ENCODE measurements at places on chromosomes 2 and 18.

GRCh38 chr2:72276356-72276755 is 128.7 kb upstream of the CYP26B1 start:
- no peak for DNase-seq

- DNase-seq, result no peak
Observed at GRCh38 chr2:156333951-156334495, 1.5 kb upstream of the NR4A2 start.

DNA sequence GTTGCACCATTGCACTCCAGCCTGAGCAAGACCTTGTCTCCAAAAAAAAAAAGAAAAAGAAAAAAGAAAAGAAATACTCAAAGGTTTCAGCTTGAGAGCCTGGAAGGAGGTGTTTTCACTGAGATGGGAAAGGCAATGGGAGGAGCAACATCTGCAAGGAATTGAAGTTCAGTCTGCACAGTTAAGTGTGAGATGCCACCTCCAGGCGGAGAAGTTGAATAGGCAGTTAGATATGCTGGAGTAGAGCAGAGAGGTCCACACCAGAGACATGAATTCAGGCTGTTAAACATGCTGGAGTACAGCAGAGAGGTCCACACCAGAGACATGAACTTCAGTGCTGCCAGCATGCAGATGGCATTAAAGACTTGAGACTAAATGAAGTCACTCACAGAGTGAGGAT is 41.4 kb upstream of the DTNB start:
- no peak for DNase-seq

GRCh38 chr2:239151201-239152131 is 249.4 kb downstream of the HDAC4 start:
- DNase-seq, result no peak

GRCh38 chr2:150307258-150307657 is 180.2 kb downstream of the RND3 start:
- DNase-seq, result no peak

DNA sequence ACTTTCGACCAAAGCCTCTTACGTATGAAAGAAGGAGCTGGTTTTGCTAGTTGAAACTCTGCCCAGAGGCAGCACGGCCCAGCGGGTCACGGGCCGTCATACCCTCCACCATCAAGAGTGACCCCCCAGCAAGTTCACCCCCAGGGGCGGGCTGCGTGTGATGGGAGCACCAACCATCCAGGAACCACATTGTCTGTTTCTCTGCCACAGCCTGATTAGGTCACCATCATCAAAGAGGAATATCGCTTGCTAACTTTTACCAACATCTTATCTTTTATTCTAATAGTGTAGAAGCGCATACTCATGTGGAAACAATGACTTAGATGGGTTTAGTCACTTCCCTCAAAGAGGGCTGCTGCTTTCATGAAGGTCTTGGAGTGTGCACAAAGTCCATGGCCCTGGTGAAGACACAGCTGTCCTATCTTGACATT is 116.6 kb upstream of the SMIM21 start:
- no peak for DNase-seq

- DNase-seq, result no peak
Observed at GRCh38 chr2:149330127-149331022, at the start of gene LYPD6. Gene LYPD6, plus strand, starts transcription at chr2:149330587. Its CDS starts 107,122 bp downstream, at chr2:149437709.

DNA sequence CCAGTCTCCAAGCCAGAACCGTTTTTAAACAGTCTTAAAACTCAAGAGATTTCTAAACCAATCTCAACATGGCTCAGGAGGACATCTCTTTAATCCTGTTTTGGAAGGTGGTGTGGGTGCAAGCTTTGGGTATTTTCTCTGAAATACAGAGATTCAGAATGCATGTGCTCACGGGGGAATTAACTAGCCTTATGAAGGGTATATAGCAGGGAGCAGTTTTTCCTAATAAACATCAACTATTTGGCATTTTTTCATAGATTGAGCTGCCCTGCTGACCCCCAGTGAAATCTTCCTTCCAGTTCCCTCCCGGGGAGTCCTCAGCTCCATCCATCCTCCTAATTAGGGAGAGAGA is 122.6 kb downstream of the SMAD7 start:
- DNase-seq, result no peak

- DNase-seq, result no peak
Observed at GRCh38 chr18:69213842-69214241, 186.8 kb upstream of the DOK6 start.

GRCh38 chr18:71105078-71105819 is 816.4 kb downstream of the SOCS6 start:
- no peak for DNase-seq

DNA sequence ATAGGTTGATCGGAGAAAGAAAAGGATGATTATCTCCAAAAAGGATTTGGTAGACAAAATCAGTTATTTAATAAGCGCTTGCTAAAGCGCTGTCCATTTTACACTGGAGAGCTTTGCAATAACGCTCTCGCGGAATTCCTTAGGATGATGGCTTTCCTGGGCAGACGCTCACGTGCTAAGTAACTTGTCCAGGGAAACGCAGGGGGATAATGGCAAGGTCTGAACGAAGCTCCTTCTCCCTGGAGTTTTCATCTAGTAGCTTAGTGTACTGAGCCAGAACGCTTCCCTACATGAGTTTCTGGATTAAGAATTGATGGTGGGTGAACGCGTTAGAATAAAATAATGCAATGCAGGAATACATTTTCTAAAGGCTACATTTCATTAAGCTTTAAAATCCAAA is 739.5 kb upstream of the SALL3 start:
- DNase-seq, result no peak

DNA sequence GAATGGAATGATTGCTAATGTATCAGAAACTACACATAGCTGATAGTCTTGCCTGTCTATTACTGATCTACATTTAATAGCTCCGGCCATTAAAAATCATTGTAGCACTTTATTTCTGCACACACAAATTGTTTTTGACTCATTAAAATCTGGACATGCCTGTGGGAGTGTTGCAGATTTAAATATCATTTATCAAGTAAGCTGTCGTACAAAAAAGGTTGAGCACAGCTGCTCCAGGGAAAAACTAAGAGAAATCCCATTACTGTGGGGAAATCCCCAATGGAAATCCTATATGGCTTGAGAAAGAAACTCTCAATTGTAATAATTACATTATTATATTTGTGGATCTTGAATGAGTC is 99.6 kb upstream of the CERS6 start:
- no peak for DNase-seq

DNA sequence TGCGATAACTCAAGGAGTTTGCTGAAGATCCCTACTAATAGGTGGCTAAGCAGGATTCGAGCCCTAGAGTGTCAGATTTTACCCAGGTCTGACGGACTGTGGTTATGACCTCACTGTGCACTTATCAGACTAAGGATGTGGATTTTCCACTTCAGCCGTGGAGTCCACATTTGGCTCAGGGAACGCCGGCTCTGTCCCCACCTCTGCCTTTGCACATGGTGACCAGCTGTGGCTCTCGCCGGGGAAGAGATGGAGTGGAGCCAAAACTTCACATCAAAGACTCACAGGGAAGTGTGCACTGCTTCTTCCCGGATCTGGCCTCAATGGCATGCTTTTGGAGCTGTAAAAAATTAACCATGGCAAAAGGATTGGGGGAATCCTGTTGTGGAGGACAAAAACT is 249.3 kb upstream of the APCDD1 start:
- no peak for DNase-seq

DNA sequence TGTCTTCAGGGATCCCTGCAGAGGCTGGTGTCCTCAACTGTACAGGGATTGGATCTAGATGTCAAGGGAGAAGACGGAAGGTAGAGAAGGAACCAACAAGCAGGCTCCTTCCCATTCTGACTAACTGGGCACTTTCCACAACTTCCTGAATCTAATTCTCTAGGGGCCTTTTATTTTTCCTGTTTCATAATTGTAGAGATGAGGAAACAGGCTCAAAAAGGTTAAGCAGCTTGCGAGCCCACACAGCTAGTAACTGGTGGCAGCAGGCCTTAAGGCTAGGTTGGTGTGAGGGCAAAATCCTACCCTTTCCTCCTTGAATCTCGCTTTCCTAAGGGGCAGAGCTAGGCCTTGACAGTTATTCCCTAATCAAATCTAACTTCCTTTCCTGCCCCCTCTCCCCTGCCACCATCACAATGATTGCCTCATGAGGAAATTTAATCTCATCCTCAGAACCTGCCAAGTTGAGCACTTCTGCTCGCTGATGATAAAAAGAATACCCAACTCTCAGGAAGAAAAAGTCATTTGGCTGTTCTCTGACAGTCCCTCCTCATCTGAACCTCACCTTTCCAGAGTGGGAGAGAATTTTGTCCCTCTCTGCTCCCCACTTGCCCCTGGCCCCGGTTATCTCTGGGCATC is 35.7 kb upstream of the POLE4 start:
- no peak for DNase-seq

GRCh38 chr18:23437357-23438045 is 15.6 kb upstream of the RIOK3 start:
- no peak for DNase-seq

DNA sequence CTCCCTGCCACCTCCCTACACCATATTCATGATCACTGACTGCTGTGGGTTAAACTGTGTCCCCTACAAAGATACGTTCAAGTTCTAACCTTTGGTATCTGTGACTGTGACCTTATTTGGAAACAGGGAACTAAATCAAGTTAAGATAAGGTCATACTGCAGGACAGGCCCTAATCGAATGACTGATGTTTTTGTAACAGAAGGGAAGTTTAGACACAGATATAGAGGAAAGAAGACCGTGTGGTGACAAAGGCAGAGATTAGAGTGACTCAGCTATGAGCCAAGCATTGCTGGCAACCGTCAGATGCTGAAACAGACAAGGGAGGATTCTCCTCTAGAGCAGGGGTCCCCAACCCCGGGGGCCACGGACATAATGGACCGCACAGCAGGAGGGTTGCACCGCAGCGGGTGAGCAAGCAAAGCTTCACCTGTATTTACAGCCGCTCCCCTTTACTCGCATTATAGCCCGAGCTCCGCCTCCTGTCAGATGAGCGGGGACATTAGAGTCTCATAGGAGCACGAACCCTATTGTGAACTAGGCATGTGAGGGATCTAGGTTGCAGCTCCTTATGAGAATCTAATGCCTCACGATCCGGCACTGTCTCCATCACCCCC is 28.9 kb upstream of the RNF152 start:
- DNase-seq, result no peak

- no peak for DNase-seq
Observed at GRCh38 chr2:230677201-230677946, 35.3 kb upstream of the CAB39 start.

GRCh38 chr2:217451666-217452065 is 551.1 kb downstream of the TNS1 start:
- DNase-seq, result no peak

Measured in epithelial cell of prostate (primary cell).